Neural progenitor cell (in vitro differentiated cells): ENCODE measurements at places on chromosomes 4 and X.

GRCh38 chrX:40299641-40300046, 201.9 kb upstream of the BCOR start:
- DNase-seq: no peak

DNA sequence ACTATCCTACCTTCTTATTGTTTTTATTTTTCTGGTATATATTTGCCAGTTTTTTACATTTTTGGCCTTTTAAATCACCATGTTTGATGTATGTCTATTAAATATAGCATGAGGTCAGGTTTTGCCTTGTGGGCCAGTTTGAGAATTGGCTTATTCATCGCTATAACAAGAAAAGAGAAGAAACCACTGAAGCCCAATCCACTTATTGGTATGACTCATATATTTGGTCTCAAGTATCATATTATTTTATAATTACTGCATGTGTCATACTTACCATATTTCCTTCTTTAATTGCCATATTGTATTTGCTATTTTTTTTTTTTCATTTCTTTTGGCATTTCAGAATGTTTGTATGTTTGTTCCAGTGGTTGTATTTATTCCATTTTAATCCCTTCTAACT, 99.3 kb downstream of the IRF2 start:
- no peak for DNase-seq

DNA sequence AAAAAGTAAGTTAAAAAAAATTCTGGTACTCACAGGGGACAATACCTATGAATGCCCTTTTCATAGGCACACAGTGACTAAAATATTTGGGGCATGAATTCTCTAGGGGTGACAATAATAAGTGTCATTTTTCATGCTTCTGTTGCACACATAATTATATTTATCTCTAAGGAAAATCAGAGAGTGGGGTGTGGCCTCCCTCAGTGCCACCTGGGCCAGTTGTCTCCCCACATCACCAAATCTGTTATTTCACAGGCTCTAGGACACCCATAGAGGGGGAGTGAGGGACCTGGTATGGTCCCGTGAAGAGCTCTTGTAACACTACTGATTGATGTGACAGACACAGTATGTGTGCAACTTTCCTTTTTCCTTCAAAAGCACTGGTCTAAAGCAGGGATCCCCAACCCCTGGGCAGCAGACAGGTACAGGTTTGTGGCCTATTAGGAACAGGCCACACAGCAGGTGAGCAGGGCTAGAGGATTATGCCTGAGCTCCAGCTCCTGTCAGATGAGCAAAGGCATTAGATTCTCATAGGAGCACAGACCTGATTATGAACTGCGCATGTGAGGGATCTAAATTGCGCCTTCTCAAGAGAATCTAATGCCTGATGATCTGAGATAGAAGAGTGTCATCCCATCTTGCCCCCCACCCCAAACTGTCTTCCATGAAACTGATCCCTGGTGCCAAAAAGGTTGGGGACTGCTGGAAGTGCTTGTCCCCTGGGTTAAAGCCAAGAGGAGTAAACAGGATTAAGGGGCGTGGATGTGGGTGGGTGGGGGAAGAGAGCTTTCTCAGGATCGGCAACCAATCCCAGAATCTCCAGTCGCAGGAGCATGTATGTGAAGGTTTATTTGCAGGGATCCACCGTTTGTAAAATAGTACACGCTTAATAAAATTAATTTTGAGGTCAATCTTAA, 856 bp downstream of the SLC9B1 start:
- DNase-seq: no peak

DNA sequence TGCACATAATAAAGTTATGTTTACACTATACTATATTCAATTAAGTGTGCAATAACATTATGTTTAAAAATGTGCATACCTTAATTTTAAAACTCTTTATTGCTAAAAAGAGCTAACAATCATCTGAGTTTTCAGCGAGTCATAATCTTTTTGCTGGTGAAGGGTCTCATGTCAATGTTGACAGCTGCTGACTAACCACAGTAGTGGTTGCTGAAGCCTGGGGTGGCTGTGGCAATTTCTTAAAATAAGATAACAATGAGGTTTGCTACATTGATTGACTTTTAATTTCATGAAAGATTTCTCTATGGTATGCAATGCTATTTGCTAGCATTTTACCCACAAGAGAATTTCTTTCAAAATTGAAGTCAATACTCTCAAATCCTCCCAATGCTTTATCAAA, 58.6 kb downstream of the C4orf46 start:
- no peak for DNase-seq

GRCh38 chr4:145871209-145871608, 67.4 kb downstream of the ZNF827 start:
- no peak for DNase-seq

GRCh38 chr4:184403384-184403781, 71.0 kb downstream of the IRF2 start:
- DNase-seq: no peak

GRCh38 chrX:130165181-130165702, 399 bp downstream of the AIFM1 start:
- DNase-seq: no peak

DNA sequence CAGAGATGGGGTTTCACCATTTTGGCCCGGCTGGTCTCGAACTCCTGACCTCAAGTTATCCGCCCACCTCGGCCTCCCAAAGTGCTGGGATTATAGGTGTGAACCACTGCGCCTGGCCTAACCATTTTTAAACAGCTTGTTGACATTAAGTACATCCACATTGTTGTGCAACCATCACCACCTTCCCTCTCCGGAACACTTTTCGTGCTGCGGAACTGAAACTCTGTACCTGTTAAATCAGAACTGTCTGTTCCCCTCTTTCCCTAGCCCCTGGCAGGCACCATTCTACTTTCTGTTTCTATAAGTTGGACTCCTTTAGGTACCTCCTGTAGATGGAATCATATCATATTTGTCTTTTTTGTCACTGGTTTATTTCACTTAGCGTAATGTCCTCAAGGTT, 9.5 kb downstream of the FHDC1 start:
- no peak for DNase-seq

- DNase-seq: no peak
Measured at GRCh38 chr4:89915937-89916336, 21.3 kb downstream of the MMRN1 start.

DNA sequence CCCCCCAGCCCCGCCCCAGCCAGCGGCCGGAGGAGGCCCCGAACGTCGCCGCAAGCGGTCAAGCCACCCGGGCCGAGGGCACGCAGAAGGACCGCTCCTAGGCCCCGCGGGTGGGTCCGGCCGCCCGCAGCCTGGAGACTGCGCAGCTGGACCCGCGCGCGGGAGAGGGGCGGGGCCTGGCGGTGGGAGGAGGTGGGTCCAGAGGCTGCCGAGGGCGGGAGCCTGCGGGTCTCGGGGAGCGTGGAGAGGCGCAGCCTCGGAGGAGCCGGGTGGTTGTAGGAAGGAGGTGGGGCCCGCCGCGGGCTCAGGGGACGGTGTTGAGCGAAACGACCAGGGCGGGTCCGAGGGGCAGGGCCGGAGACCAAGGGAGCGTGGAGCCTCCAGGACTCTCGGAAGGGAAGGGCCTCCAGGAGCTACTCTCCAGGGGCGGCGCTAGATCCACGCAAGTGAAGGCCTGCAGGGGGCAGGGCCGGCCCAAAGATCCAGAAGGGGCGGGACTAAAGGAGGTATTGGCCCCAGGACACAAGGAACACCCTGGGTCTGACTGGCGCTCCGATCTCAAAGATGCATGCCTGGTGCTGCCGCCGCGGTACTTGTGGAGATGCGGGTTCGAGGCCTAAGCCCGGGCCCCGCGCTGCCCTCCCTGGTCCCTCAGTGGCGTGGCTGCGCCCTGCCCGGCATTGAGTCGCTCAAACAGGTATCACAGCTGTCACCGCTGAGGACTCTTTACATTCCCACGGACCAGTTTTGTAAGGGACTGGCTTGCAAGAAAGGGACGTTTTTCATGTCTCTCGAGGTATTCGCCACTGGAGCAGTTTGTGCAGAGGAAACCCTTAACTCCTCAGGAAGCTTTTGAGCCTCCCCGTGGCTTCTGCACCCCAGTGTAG, 5.9 kb downstream of the TIMM17B start:
- DNase-seq: peak; percentile 90

- DNase-seq: no peak
Measured at GRCh38 chrX:118631586-118631985, 95.8 kb upstream of the IL13RA1 start.

- no peak for DNase-seq
Measured at GRCh38 chr4:150212927-150213326, 134.7 kb downstream of the DCLK2 start.

DNA sequence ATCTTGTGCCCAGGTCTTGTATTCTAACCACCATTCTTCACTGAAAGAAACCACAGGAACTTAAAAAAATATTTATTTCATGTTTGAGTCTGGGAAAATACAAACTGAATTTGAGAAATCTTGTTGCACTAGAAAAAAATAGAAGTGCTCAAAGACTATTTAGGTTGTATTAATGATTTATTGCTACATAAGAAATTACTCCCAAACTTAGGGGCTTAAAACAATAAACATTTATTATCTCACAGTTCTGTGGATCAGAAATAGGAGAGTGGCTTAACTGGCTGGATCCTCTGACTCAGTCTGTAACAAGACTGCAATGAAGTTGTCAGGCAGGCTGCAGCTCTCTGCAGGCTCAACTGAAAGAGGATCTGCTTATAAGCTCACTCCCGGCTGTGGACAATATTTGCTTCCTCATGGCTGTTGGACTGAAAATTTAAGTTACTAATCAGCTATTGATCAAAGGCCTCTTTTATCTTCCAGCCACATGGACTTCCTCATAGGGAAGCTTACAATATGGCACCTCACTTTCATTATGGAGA, 295.4 kb upstream of the FAM241A start:
- no peak for DNase-seq

GRCh38 chr4:173424899-173425805, 26.2 kb upstream of the SCRG1 start:
- DNase-seq: no peak

- DNase-seq: no peak
Measured at GRCh38 chr4:176320976-176321361, 1.2 kb downstream of the SPCS3 start.

DNA sequence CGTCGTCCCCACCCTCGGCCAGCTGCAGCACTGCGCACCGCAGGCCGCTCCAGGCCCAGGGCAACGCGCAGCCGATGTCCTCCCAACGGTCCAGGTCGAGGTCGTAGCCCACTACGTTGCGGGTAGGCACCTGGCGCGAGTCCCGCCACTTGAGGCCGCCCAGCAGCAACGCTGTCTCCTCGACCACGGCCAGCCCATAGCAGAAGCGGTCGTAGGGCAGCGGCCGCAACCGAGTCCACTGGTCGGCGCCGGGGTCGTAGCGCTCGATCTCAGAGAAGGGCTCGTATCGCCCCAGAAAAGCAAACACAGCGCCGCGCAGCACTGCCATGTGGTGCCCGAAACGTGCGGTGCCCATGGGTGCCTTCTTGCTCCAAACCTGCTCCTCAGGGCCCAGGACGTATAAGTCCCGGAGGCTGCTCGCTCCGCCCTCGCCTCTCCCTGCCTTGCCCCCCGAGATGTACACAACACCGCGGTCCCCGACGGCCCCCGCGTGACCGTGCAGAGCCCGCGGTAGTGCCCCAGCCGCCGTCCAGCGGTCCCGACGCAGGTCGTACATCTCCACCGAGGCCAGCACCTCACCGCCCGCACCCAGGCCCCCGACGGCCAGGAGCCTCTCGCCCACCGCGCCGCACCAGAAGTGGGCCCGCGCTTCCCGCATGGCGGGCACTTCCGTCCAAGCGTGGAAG, 2.1 kb downstream of the KLHL34 start:
- no peak for DNase-seq

GRCh38 chrX:69285401-69285877, 120.2 kb upstream of the PJA1 start:
- DNase-seq: peak; percentile 35

DNA sequence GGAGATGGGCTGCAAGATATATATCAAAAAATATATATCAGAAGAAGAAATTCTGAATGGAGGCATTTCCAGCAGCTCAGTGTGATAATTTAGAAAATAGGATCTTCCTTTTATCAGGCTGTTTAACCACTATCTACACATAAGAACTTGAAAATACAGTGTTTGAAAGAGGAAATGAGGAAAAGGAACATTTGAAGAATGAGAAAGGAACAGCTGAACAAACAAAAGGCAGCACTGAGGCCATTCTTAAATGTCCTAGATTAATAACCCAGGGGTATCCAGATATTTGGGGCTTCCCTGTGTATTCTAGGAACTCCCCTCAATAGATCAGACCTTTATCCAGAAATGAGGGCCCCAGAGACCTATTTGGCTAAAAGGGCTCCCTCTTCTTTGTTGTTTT, 4.1 kb downstream of the SLC39A8 start:
- no peak for DNase-seq

DNA sequence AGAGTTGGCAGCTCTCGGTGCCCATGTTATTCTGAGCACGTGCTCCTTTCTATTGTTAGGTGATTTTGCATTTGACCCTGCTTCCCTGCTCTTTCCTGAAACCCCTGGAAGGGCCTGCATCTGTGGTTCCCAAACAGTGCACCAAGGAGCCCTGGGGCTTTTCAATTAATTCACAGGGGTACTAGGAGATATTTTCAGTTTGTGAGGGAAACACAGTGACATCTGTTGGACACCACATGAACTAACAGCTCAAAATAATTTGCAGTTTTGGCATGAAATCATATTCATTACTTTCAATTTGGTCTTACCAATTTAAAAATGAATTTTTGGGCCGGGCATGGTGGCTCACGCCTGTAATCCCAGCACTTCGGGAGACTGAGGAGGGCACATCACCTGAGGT, 156.6 kb downstream of the GATB start:
- no peak for DNase-seq

DNA sequence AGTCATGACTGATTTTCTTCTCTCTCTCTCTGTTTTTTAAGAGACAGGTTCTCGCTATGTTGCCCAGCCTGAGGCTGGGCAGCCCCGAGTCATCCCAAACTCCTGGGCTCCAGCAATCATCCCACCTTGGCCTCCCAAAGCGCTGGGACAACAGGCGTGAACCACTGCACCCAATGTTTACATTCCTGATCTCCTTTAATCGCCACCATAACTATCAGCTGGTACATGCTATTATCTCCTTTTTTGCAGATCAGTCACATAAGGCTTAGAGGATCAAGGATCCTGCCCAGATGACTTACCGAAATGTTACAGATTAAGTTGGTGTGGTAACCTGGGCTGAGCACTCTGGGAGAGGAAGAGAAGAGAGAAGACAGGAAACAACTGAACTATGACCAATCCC, 1.5 kb upstream of the USP46 start:
- no peak for DNase-seq

GRCh38 chrX:49934148-49934547, 11.8 kb downstream of the CLCN5 start:
- no peak for DNase-seq

GRCh38 chr4:73725510-73725909, 14.9 kb upstream of the CXCL8 start:
- DNase-seq: no peak
